ENCODE measurements at places on chromosomes 6 and 20. TPM values are rescaled to one million over a fixed set of nuclear protein-coding genes. Genes with fewer than 3 reads are reported as not detected.

- no peak for DNase-seq
These were observed 137.9 kb upstream of the THBS2 start for GRCh38 chr6:169391473-169392071.

PGK2 gene
- not detected for polyA plus RNA-seq

GRCh38 chr6:157763129-157763903 lies 59.7 kb upstream of the SNX9 start:
- no peak for DNase-seq

TM9SF4 gene
- polyA plus RNA-seq, result 67.8 TPM

- no peak for DNase-seq
These were observed 60.9 kb downstream of the FYN start for GRCh38 chr6:111812060-111813038.

GRCh38 chr6:136173519-136174507 lies 76.3 kb downstream of the MTFR2 start:
- peak; percentile 60 for DNase-seq

- DNase-seq, result no peak
These were observed 71.3 kb downstream of the ISM1 start for GRCh38 chr20:13292201-13292885.

- DNase-seq, result no peak
These were observed 212.7 kb downstream of the BCKDHB start for GRCh38 chr6:80319196-80319595.

DNA sequence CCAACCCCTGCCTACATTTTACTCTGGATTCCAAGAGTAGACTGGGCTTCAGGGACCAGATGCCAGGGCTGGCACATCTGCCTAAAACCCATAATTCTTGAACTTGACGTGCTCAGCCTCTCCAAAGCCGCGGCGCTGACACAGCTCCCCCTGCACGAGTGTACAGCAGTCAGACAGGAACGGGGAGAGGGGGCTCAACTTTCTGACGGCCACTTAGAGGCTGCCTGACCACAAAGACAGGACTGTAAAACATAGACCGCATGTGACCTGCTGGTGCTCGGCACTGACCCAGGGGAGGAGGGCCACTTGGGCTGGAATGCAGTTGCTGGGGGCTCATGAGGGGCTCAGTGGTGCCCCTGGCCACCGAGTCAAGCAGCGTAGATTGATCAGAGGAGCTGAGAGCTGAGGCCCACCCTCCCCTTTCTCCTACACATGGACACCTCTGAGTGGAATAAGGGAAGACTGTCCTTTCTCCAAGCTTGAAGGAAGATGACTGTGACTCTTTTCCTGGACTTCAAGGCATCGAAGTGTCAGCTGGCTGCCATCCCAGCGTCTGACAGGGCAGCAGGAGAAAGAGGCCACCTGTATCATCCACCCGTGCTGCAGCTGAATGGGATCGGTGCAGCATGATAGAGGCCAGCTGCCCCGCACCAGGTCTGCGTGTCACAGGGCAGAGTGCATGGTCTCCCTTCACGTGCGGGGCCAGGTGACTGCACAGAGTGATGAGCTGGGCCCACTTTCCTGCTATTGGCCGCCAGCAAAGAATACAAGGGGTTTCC lies 171.3 kb upstream of the AGPAT4 start:
- no peak for DNase-seq

- no peak for DNase-seq
These were observed 38.0 kb upstream of the NR2E1 start for GRCh38 chr6:108127826-108128225.

DNA sequence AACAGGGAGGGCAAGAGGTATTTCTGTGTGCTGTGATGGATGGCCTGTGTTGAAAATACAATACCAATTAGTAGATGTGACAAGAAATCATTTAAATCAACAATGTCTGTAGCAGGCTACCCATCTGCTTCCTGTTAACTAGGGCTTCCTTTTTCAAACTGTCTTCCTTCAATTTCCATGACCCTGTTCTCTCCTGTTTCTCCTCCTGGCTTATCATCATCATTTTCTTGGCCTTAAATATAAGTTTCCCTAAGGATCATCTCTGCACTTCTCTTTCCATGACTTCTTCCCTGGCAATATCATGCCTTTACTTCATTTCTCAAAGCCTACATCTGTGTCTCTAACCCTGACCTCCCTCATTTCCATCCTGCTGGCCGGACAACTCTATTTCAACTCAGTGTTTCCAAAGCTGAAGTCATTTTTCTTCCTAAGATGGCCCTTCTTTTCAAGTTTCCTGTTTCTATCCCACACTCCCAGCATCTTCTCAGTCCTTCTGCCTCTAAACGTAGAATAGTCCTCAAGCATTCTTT lies 18.2 kb downstream of the ZC2HC1B start:
- no peak for DNase-seq

DNA sequence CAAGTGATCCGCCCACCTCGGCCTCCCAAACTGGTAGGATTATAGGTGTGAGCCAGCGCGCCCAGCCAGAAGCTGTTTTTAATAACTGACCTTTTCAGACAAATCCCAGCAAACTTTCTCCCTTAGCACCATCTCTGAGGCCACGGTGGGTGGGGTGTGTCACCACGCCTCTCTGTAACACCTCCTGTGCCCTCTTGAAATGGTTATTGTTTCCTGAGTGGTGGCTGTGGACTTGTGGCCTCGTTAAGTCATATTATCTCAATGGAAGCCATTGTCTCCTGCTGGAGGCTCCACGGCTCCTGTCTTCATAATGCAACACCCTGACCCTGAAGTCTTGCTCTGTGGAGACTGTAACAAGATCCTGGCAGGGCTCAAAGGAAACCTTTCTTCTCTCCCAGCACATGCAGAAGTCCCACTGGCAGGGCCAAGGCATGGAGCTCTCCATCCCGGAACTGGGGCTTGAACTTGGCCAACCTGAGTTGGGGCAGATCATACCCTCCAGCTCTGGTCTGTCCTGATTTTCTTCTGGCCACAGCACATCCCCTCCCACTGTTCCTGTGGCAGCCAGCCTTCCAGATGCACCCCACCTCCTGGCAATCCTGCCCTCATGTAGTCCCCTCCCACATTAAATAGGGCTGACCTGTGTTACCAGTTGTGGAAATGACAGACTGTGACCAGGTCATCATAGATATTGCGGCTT lies 81.1 kb downstream of the SNX5 start:
- DNase-seq, result no peak

LY6G6D gene
- polyA plus RNA-seq, result not detected

GRCh38 chr6:168538892-168539811 lies 98.2 kb downstream of the SMOC2 start:
- no peak for DNase-seq

DNA sequence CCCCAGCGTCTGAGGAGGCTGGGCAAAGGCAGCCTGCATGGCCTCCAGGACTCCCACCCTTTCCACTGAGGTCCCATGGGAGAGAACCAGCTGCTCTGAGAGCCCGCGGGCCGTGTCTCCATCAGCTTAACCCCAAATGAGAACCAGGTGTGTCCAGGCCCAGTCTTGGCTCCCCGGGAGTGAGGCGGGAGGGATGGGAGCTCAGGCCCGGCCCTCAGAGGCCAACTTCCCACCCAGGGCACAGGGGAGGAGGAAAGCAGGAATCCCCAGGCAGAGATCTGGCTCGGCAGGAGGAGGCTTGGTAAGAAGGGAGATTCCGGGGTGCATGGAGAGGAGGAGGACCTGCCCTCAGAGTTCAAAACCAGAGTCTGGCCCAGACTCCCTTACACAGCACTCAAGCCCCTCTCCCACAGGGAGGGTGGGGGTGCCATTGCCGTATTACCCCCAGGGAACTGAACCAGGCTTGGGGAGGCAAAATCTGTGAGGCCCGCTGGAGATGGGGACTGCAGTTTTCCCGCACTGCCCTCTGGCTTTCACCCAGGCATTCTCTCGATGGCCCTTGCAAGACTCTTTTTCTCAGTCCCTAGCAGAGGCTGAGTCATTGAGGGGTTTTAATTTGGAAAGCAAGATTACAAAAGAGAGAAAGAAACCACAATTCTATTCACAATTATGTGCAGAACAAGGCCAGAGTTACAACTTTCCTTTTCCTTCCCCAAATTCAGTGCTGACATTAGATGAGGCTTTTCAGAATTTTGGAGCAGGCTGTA lies 17.1 kb downstream of the FOXF2 start:
- DNase-seq, result no peak

DNA sequence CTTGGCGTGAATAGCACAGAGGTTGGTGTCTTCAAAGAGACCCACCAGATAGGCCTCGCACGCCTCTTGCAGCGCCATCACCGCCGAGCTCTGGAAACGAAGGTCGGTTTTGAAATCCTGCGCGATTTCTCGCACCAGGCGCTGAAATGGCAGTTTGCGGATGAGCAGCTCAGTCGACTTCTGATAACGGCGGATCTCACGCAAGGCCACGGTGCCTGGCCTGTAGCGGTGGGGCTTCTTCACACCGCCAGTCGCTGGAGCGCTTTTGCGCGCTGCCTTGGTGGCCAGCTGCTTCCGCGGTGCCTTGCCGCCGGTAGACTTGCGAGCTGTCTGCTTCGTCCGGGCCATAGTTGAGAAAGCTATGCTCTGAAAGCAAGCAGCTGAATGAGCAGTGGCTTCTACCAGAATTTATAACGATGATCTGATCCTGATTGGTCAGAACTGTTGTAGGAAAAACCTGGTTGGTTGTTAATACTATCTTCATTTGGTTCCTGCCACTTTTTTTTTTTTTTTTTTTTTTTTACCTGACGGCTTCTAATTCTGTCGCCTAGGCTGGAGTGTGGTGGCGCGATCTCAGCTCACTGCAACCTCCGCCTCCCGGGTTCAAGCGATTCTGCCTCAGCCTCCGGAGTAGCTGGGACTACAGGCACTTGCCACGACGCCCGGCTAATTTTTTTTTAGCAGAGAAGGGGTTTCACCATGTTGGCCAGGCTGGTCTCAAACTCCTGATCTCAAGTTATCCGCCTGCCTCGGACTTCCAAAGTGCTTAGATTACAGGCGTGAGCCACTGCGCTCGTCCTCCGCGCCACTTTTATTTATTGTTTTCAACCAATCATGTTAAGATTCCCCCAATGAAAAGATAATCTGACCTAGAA lies 21.5 kb downstream of the OR2B2 start:
- peak; percentile 75 for DNase-seq

BMP5 gene
- polyA plus RNA-seq, result 0.05 TPM

BTN3A1 gene
- polyA plus RNA-seq, result 14.2 TPM

DNA sequence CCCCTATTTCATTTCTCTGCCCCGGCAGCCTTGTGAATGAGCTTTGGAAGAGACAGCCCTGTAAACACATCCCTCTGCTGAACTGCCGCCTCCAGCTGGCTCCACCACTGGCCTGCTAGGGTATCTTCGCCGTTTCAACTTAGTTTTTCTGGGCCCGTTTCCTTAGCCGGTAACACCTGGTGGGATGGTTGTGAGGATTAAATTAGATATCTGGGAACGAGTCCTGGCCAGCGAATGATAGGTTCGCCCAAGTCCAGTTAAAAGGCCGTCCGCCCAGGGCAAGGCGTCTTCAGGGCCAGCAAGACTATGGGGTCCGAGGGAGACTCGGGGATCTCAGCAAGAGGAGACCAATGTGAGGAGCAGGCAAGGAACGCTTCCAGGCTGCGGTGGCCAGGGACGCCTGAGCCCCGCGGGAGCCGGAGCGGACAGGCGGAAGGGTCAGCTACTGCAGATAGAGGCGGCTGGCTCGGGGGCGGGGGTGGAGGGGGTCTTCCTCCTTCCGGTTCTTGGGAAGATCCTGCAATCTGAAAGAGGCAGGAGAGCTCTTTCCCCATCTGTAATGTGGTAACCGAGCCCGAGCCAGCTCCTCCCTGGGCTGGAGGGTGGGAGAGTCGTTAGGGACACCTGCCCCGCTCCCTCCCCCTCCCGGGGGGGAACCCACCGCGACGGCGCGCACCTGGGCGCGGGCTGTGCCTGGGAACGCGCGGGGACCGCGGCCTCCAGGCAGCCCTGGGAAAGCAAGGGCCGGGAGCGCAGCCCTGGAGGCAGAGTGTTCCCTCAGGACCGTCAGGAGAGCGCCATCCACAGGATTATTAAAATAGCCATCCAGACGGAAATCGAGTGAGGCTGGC lies 4.5 kb upstream of the PTCRA start:
- peak; percentile 32 for DNase-seq

DDX39B gene
- 502 TPM for polyA plus RNA-seq

DNA sequence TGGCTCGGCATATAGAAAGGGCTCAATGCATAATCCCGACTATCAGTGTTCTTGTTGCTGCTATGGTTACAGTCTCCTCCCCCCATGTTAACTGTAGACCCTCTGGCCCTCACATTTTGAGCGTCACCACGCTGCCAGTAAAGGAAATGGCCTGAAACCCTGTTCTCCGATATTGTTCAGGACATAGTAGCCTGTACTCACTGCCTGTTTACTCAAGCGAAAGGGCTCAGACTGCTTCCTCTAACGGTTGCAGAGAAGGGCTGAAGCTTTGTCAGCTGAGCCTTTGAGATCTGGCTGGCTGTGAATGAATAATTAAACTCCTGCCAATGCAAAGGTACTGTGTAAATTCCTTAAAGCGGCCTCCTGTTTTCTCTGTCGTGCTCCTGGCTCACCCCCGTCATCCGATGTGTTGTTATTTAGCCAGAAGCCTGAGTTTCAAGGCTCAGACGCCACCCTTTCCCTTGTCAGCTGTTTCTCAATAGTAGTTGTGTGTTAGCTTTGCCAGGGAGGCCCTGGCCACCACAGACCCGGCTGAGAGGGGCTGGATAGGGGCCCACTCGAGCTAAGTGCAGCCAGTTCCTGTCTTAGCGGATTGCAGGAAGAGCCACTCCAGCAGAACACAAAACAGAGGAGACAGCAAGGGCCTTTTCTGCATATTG lies 31.2 kb upstream of the RALGAPA2 start:
- no peak for DNase-seq

CRYBG1 gene
- 14.9 TPM for polyA plus RNA-seq

DNA sequence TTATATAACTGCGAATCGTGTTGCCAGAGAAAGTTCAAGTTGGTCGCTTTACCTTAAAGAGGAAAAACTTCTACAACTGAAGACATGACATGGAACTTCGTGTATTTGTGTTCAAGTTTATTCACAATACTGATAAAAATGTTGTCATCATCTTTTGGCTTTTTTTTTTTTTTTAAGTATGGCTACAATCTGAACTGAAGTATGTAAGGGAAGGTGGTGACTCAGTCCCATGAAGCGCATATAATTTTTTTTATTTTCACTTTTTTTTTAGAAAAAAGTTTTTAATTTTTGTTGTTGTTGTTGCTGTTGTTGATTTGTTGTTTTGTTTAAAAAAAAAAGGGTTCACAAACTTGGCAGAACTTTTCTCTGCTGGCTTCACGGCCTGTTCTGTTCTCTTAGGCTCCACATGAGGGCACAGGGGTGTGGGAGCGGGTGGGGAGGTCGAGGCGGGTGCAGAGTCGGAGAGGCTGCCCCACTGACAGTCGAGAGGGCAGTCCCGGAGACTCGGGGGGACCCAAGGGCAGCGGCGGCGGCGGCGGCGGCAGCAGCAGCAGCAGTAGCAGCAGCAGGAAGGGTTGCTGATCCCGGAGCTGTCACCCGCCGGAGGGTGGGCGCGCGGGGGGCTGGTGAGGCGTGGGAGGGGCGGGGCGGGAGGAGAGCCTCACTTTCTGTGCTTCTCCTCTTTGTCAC lies 17.0 kb downstream of the TFAP2A start:
- DNase-seq, result no peak

DNA sequence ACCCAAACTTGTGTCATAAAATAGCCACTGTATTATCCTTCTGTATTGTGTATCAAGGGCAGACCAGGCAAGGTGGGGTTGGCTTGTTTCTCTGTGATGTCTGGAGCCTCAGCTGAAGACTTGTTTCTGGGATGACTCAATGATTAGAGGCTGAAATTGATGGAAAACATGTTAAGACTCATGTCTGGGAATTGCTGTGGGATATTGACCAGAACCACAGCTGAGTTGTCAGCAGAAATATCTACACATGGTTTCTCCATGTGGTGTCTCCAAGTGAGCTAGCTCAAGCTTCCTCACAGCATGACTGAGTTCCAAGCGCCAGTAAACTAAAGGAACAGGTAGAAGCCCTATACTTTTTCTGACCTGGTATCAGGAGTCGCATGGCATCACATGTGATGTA lies 128.5 kb upstream of the SYNDIG1 start:
- DNase-seq, result no peak

GRCh38 chr6:81897793-81898192 lies 145.3 kb upstream of the TENT5A start:
- no peak for DNase-seq

LGSN gene
- polyA plus RNA-seq, result not detected
